ENCODE measurements at places on chromosomes 7 and 10.
A peak's percentile ranks its signal among the peaks of the same experiment; 100 is the strongest.

GRCh38 chr7:37117292-37117691 lies 331.4 kb downstream of the ELMO1 start:
- DNase-seq, result no peak

DNA sequence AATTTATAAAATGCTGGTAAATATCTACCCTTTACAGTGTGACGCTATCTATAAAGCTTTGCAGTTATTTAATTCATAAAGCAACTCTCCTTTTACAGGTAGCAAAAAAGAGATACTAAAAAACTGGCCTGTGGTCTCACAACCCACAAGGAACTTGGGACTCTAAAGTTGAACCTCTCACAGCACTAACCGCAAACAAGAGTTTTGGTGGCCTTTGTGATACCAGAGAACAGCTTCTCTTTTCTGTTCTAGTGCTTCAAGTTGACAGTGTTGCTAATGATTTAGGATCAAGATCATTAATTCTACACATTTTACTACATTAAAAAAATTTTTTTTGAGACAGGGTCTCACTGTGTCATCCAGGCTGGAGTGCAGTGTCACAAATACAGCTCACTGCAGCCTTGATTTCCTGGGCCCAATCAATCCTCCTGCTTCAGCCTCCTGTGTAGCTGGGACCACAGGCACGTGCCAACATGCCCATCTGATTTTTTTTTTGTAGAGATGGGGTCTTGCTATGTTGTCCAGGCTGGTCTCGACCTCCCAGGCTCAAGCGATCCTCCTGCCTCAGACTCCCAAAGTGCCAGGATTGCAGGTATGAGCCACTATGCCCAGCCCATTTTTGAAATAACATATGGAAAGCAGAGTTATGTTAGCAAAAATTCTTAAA lies 56.0 kb upstream of the ST8SIA6 start:
- no peak for DNase-seq

GRCh38 chr10:72783410-72783833 lies 91.5 kb downstream of the MCU start:
- DNase-seq, result no peak

DNA sequence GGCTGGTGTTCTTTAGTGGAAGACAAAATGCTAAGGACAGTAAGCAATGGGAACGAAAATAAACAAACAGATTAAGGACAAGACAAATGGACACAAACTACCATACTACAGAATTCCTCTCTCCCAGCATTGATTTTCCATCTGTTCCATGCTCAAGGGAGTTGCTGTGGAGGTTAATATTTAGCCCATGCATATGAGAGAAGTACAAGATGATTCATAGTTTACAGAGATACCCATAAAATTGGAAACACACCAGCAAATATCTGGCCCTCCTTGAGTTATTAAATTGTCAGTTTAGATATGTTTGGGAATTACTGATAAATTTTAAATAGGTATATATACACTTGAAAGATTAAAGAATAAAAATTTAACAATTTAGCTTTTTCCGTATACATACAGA lies 69.8 kb downstream of the GLI3 start:
- no peak for DNase-seq

GRCh38 chr7:43391518-43391917 lies 191.4 kb upstream of the STK17A start:
- no peak for DNase-seq

- DNase-seq, result no peak
Observed at GRCh38 chr7:39531818-39532217, 34.4 kb upstream of the YAE1 start.

GRCh38 chr7:90337106-90337505 lies 9.4 kb upstream of the GTPBP10 start:
- DNase-seq, result no peak

DNA sequence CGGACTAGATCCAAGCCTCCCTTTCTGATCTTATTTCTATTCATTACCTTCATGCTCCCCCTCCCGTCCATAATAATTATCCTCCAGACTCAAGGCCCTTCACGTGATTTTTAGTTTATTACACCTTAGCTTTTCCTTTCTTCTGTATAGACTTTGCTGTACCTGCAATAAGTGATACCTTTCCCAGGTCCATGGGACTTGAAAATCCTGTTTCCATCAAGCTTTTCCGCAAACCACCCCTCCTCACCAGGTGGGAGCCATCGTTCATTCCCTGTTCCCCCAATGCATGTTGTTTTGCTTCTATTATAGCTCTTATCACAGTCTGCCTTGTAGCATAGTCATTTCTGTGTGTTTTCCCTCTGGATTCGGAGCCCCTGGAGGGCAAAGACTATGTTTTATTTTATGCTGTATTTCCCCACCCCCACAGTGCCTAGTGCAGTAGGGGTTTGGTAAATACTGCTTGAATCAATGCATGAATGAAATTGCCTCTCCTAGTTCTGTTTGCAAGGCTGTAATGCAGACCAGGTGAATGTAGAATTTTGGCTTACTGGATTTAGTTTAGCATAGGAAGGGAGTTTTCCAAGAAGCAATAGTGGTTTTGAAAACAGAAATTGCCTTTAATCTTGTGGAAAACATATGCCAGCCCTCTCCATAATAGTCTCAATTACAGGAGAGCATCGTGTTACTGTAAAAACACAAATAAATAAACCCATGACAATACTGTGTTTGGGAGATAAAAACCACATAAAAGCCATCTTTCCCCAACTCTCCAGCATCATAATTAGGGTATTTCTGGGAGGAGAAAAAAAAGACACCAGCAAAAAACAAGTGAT lies 213.4 kb downstream of the AUTS2 start:
- no peak for DNase-seq

DNA sequence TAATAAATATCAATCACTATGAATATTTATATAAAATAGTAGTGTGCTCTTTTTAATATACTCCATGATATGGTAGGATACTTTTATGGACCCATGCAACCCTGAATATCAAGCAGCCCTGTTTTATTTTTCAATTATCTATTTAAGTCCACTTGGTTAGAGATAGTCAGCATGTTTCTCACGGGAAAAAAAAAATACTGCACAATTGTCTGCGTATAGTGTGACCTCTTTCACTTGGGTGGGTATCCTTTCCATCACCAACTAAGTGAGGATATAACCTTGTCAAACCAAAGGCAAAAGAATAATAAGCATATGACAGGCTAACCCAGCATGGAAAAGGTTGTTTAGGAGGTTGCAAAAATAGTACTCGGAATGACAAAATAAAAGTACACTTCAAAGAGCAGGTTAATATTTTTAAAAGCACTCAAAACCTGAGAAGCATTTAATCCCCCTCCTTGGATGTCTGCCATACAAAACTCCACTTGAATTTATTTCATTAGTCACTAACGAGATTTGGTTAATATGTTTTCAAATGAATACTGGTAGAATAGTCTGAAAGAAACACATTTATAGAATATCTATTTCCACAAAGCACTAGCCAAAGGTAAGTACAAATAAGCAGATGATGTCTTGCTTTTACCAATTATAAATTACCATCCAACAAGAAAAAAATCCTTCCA lies 76.5 kb downstream of the IMMP2L start:
- DNase-seq, result no peak

DNA sequence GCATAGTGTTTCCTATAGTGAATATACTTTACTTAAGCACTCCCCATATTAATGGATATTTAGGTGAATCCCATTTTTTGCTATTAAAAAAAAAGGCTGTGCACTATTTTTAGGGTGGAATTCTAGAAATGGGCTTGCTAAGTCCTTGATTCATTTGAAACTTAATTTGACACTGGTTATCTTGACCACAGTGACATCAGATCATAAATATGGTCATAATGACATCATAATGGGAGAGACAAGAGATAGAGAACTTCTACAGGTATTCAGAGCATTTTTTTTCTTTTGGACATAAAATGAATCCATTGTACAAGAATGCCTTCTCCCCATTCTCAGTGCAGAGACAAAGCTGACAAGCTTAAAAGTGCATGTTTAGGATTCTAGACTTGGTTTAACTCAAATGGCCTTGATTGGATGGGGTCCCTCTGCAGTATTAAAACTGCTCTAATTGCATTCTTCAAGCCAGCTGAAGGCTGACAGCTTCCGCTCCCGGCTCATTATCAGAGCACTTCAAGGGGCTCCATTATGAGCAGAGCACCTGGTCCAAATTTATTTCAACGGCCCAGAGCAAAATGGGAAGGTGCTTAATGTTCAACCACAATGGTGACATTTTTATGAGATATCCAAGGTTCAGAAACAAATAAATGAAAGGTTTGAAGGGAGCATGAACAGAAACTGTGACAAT lies 104.8 kb downstream of the JAZF1 start:
- no peak for DNase-seq

DNA sequence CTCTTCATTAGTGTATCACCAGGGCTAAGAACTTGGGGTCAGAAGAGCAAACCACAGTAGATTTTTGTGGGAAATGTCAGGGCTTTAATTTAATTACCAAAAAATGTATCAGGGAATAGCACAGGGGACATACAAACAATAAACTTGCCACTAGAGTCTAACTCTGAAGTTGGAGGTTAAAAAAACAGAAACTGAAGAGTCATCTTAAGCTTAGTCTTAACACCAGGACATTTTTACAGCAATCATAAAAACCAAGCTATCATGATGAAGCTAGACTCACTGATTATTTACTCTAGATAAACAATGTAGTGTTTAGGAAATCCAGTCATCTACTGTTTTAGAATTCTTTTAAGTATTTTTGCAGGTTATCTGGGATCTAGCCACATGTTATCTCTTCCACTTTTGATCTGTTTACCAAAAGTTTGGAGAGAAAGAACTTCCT lies 48.4 kb upstream of the GLI3 start:
- DNase-seq, result no peak

GRCh38 chr10:100143756-100144155 lies 42.1 kb downstream of the ERLIN1 start:
- no peak for DNase-seq

- DNase-seq, result no peak
Observed at GRCh38 chr7:133255486-133255885, 2.6 kb downstream of the EXOC4 start.

- DNase-seq, result peak; percentile 57
Observed at GRCh38 chr10:22723343-22723779, 9.0 kb upstream of the PIP4K2A start.

DNA sequence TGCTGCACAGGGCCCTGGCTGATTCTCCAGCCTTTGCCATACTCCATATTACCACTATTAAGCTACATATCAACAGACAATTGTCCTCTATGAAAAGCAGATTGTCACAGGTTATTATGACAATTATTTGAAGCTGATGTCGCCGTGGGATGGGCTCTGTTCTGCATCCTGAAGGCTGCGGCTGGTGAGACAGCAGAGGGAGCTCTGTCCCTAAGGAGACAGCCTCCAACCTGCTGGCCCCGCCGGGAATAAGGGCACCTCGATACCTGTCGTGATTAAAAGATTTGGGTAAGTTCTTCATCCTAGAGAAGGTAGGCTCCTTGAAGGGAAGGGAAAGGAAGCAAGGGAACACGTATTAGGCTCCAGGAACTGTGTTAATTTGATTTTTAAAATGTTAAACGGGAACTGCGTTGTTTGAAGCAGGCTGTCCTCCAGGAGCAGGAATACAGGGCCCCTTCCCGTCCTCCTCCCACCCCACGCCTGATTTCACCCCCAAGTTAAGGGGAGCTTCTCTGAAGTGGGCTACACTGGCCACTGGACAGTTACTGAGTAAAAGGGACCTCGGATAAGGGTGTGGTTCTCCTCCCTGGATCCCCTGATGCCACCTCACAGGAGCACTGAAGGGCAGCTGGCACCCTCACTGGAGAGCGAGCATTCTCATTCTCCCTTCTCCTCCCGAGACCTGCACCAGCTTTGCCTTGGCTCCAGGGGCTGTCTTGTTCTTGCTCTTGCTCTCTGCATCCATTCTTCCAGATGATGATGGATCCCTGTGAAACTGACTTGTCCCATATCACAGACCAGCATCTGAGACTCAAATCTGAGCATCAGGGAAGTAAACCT lies 11.8 kb upstream of the TIAL1 start:
- peak; percentile 78 for DNase-seq

DNA sequence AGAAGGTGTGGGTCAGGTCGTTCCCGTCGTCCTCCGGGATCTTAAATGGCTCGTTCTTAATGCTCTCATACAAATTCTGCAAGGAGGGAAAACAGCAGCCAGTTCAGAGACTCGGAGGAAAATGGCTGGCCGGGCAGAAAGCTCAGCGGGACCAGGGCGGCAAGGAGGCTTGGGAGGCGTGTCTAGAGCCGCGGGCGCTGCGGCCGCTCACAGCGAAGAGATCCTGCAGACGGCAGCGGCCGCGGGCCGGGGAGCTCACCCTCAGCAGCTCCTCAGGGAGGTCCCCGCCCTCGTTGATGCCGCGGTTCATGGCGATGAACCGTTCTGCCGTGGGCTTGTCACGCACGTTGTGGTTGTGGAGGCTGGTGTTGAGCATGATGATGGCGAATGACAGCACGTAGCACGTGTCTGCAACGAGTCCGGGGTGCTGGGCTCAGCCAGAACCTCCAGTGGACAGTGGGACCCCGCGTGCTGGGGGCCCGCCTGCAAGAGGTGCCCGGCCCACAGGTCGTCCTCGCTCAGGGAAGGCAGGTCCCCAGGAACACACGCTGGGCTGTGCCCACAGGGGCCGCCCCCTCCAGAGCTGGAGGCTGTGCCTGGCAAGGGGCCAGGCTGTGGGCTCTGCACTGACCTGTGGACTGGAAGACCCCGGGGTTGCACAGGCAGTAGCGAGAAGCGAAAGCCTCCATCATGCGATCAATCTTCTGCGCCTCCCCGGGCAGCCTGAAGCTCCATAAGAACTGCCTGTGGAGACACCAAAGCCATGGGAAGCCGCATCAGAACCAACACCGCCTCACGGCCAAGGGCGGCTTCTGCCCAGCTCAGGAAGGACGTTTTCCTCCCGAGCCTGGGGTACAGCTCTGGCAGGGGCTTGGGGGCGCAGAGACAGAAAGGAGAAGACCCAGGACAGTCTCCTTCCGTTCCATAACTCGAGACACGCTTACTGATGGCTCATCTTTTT lies 101.6 kb downstream of the CYTH3 start:
- no peak for DNase-seq

DNA sequence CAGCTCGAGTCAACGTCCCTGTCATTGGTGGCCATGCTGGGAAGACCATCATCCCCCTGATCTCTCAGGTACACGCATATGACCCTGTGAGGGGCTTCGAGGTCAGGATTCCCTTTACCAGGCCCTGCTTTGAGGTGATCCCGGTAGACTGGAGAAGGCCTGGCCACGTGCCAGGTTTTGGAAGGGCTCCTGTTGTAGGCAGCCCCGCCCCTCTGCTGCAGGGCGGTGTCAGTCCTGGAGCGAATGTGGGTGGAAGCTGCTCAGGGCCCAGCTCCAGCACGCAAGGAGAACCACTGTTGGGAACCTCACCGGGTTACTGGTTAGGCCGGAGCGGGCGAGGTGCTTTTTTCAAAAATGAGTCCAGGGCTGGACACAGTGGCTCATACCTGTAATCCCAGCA lies 15.6 kb downstream of the MDH2 start:
- no peak for DNase-seq

DNA sequence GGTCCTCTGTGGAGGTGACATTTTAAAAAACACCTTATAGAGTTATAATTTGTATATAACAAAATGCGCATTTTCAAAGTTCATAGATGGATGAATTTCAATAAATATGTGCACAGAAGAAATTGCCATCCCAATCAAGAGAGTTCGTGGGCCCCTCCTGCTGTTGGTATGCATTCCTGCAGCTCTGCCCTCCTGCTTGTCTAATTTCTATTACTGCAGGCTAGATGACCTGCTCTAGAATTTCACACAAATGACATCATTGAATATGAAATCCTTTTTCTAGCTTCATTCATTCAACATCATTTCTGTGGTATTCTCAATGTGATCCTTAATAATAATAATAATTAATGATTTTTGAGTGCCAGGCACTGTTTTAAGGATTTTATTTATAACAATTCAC lies 348.2 kb downstream of the SDK1 start:
- no peak for DNase-seq

GRCh38 chr10:95881316-95881715 lies 26.5 kb upstream of the CC2D2B start:
- no peak for DNase-seq

- DNase-seq, result no peak
Observed at GRCh38 chr7:19410106-19410505, 264.9 kb upstream of the FERD3L start.
